ENCODE measurements at places on chromosomes 12 and 14.
A peak's percentile ranks its signal among the peaks of the same experiment; 100 is the strongest.

- peak; percentile 57 for DNase-seq
Observed at GRCh38 chr14:67815573-67816225, 691 bp downstream of the ZFYVE26 start.

- peak; percentile 89 for DNase-seq
Observed at GRCh38 chr14:88551094-88551870, 3.5 kb downstream of the PTPN21 start.

DNA sequence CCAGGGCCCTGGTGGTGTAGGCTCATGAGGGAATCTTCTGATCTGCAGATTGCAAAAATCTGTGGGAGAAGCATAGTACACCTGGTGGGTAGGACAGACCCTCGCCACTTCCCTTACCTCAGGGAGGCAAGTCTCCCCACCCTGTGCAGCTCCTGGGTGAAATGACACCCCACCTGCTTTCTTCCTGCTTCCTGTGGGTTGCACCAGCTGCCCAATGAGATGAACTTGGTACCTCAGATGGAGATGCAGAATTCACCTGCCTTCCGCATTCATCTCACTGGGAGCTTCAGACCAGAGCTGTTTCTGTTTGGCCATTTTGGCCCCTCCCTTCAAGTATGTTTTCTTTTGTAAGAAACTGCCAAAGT lies 4.7 kb downstream of the CLEC2D start:
- no peak for DNase-seq

DNA sequence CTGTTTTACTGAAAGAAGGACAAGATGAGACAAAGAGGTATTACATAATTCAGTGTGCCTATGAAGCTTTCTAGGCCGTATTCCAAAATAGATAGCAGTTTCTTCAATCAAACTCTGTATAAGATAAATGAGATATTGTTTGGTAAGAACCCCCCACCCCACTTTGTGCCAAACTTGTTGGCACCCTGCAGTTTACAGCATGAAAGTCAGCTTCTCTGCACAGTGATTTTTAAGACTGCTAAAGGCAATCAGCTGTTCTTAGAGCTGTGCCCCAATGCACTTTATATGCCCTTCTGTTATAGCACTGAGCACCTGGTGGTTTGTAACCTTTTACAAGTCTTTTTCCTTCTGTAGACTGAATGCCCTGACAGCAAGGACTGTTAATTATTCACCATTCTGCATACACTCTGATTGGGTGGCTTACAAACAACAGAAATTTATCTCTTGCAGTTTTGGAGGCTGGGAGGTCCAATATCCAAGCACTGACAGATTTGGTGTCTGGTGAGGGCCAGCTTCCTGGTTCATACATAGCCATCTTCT lies 76.7 kb downstream of the ANO4 start:
- DNase-seq, result no peak

GRCh38 chr12:52313926-52314325 lies 7.3 kb downstream of the KRT83 start:
- DNase-seq, result no peak

- DNase-seq, result no peak
Observed at GRCh38 chr14:69780952-69781351, 14.0 kb downstream of the SRSF5 start.

DNA sequence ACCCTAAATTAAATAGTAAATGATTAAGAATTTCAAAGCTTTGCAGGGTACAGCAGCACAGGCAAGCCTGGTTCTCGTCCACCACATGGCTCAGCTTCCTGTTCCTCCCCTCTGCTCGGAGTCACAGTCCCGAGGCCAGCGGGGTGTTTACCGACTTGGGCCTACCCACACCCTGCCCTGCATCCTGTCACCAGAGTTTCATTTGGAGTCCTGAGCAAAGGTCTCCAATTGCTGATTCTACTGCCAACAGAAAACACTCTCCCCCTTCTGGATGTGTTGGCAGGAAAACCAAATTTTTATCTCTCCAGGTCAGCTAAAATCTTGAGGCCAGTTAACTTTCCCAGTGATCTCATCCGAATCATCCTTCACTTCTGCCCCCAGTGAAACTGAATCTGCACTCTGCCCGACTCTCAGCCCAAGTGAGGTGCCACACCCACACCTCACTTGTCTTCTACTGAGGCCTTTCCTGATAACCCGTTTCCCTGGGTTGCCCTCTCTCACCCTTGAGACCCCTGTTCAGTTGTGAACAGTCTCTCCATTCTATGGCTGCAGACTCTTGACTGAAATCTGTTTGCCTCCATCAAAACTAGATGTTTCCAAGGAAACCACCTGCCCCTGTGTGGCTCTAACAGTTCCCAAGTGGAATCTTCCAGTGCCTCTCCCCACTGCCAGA lies 71.2 kb downstream of the VCPKMT start:
- peak; percentile 92 for DNase-seq

GRCh38 chr14:41505491-41505890 lies 101.2 kb upstream of the LRFN5 start:
- DNase-seq, result no peak

- peak; percentile 67 for DNase-seq
Observed at GRCh38 chr12:28535216-28535615, 345.0 kb downstream of the CCDC91 start.

DNA sequence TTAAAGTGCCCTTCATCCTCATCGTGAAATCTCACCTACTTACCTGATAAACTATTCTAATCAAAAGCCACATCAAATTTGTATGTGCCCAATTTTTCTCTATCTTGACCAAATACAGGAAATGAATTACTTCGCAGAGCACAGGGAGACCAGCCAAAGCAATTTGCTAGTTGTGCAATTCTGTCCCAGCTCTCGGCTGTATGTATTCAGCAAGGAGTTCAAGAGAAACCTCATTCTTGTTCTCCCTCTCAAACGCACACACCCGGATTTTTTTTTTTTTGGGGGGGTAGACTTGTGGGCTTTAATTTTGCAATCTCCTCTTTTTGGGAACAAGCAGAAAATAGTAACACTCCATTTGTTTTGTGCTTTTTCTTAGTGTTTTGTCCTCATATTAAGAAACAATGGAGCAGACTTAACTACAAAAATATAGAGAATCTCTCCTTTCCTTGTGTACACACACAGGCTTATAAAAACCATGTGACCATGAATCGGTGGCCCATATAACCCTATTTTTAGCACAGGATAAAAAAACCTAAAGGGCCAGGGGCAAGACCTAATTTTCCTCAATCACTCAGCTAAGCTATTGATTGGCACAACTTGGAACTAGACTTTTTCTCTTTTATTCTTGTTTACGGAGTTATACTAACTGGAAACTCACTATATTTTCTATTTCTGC lies 64.2 kb downstream of the MBIP start:
- DNase-seq, result peak; percentile 37

GRCh38 chr12:107091989-107092641 lies 1.2 kb downstream of the CRY1 start:
- peak; percentile 97 for DNase-seq

GRCh38 chr12:97168804-97169203 lies 261.7 kb downstream of the NEDD1 start:
- DNase-seq, result no peak

DNA sequence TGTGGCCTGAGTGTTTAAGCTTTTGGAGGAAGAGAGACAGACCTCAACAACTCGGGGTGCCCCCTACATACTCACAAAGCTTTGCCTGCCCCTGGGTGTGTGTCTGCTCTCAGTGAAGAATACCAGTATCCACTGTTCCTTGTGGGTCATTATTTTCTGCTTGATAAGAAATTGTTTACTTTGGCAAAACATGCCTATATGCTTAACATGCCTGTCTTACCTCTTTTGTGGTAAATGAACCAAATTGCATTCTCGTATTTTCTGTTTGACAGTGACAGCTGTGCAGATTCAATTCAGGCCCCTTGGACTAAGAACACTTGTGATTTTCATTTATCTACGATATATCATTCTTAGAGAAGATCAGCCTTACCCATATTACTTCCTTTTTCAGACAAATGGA lies 50.6 kb upstream of the REP15 start:
- DNase-seq, result no peak

DNA sequence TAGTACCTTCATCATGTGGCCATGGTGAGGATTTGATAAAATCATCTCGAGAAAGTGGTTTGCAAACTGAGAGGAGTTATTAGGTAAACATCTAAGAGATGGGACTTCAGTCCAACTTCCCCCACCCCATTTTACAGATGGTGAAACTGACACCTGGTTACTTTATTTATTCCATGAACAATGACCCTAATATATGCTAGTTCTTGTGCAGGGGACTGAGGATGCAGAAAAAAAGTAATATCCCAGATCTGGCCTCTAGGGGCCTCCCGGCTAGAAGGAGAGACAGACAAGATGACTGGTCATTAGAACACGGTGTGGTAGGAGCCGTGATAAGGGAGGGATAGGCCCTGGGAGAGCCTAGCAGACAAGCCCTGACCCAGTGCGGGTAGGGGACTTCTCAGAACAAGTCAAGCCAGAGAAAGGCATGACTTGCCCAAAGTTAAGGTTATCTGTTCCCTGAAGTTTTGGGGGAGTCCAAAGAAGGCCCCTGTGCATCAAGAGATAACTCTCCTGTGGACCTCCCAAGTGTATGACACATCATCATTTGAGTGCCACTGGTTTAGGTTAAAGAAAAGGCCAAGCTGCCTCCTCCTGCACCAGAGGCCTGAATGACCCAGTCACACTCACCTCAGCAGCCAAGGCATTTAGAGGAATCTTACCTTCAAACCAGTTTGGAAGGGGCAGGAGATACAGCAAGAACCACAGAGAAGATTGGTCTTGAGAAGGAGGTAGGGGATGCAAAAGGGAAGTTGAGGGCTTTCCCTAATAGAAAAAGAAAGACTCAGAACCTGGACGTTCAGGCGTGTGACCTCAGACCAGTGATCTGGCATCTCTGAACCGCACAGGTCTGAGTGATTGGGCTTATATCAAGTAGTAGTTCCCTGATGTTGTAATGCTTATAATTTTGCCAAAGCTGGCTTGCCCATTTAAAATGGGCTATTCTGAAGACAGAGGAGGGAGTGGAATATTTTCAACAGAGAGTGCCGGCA lies 1.6 kb downstream of the CMKLR1 start:
- no peak for DNase-seq

DNA sequence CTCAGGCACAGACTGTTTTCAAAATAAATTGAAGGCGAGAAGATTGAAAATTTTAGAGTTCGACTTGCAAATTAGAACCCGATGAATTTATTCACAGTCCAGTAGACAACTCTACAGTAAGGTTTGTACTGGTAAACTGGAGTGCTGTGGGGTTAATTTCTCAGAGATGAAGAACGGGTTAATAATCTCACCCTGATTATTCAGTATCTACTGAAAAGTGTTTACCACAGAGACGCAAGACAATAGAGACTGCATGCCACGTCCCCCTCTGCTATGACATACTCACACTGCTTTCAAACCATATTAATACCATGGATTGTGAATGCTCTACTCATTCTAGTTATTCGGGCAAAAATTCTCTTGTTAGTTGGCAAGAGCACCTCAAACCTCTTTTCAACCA lies 36.1 kb downstream of the CFL2 start:
- DNase-seq, result peak; percentile 32

DNA sequence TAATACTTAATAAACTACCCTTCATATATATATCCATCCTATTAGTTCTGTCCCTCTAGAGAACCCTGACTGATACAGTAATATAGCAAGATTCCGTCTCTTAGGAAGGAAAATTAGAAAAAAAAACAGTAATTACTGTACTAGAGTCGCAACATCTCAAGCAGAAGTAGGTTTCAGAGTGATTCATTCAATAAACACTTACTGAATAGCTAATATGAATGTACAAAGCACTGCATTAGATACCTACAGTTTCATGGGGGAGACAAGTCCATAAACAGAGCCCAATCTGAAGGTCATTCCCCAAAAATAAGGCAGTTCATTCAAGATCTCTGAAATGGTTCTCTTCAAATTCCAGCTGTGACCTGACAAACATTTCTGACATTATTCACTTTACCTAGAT lies 9.9 kb downstream of the CERS5 start:
- DNase-seq, result no peak

DNA sequence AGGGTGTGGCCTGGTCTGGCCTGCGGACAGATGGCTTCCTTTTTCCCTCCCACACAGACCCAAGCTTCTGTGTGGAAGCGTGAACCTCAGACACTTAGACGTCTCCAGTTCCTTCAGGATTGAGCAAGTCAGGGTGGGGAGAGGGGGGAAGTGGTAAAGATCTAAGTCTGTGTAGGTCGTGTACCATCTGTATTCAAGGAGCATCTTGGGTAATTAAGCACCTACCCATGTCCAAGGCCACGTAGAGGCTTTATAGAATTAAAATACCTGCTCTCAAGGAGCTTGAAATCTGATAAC lies 1.7 kb downstream of the AVIL start:
- DNase-seq, result peak; percentile 39

DNA sequence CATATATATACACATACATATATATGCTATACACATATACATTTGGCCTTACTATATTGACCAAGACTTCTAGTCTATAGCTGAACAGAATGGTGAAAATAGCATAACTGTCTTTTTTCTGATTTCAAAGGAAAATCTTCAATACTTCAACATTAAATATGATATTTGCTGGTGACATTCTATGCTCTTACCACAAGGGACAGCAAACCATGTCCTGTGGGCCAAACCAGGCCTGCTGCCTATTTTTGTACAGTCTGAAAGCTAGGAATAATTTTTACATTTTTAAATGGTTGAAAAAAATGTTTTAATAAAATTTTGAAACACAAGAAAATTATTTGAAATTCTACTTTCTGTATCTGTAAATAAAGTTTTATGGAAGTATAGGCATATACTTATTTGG lies 63.6 kb downstream of the EML5 start:
- DNase-seq, result no peak

GRCh38 chr12:2170376-2170775 lies 117.6 kb downstream of the CACNA1C start:
- peak; percentile 57 for DNase-seq

GRCh38 chr14:26775765-26776563 lies 178.1 kb upstream of the NOVA1 start:
- DNase-seq, result peak; percentile 79

DNA sequence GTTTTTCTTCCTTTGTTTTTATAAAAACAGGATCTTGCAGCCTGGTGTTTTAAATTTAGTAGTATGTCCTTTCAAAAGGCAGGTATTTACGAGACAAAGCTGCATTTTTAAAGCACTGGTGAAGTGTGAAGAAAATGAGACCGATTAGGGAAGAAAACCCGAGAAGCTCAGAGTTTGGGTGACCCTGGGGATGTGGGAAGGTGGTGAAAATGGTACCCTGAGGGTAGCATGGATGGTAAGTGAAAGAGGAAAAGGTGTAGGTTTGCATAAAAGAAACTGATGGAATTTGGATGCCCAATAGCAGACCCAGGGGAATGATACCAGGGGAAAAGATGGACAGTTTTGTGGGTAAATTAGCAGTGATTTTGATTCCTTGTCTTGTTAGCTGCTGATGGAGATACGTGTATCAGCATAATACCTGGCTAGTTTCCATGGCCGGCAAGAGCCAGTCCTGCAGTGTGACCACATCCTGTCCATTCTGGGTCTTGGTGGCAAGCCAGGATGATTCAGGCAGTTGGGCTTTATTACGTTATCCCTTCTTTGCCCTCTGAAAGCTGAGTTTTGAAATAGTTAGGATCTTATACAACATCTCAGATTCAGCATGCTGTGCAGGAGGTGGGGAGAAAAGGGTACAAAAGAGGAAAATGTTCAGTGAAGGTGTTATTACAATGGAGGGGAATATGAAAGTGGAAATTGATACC lies 8.9 kb downstream of the BICD1 start:
- DNase-seq, result peak; percentile 99

GRCh38 chr14:77264466-77265186 lies 6.4 kb downstream of the NGB start:
- DNase-seq, result no peak

GRCh38 chr14:99173086-99173485 lies 98.9 kb downstream of the BCL11B start:
- no peak for DNase-seq

- no peak for DNase-seq
Observed at GRCh38 chr14:61088081-61088480, 107.0 kb downstream of the SLC38A6 start.
